ENCODE measurements at places on chromosomes 2 and 18.

DNA sequence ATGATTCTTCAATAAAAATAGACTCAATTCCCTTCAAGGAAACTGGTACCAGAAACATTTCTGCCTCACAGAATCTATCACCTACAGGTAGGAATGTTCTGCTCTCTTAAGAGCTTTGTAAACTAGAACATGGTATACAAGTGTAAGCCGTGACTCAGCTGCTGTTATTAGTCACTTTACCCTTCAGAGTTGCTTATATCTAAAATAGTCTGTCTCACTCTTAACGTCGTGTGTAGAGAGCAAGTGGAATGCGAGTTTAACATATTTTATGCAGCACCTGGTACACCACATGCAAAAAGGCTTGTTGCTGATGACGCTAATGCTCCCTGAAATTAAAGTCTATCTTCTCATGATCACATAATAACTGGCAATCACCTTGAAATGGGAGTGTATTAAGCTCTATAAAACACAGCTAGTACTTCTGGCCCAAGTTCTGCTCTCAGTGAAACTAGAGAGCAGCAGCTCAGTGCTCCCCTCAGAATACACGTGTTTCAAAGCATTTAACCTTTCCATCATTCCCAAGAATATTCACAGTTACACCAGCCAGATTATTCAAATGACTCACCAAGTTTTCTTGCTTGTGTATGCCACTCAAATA is 420.0 kb downstream of the ZEB2 start:
- peak; percentile 12 for DNase-seq

GRCh38 chr18:32289483-32290075 is 99.7 kb downstream of the MEP1B start:
- peak; percentile 56 for DNase-seq

- DNase-seq = no peak
Measured at GRCh38 chr2:31348618-31349017, 65.9 kb downstream of the XDH start.

- peak; percentile 63 for DNase-seq
Measured at GRCh38 chr18:3703732-3704176, 253.8 kb downstream of the TGIF1 start.

DNA sequence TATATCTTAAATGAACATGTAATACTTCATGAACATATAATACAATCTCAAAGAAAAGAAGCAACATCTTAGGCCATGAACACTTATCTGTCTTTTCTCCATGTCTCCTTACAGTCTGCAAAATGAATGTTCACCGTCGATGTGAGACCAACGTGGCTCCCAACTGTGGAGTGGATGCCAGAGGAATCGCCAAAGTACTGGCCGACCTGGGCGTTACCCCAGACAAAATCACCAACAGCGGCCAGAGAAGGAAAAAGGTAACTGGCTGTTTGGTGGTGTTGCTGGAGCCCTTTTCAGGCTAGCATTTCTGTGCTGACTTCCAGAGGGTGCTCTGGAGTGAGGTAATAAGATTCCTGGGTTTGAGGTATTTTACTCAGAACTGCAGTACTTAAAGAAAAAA is 295.9 kb upstream of the EPAS1 start:
- no peak for DNase-seq

DNA sequence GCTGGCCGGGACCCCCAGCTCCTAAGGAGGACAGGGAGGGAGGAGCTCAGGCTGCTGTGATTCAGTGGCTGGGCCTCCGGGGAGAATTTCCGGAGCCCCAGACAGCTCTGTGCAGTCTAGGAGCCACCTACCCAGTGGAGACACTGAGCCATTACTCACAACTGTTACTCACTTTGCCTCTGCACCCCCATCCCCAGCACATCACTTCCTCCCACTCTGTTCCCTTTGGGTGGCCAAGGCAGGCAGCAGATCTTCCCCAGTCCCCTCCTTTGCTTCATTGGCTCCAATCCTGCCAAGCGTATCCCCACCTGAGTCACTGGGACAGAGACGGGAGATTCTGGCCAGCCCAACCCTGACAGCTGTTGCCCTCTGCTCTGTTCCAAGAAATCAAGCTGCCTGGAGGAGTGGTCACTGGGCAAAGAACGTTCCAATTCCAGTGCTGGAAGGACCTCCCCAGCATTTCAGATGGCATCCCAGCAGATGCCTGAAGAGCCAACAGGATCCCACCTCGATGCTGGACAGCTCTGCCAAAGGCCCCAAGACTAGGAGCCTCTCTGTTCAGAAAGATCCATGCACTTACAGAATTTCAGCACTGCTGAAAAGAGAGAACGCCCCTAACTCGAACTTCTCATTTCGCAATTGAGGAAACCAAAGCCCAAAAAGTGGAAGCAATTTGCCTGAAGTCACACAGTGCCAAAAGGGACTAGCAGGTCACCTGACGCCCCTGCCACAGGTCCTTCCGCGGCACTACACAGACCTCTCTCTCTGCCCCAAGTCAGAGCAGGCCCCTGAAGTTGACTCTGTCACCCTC is 68.3 kb downstream of the TNS1 start:
- peak; percentile 34 for DNase-seq

GRCh38 chr2:16190446-16191270 is 250.3 kb downstream of the MYCN start:
- DNase-seq = no peak

DNA sequence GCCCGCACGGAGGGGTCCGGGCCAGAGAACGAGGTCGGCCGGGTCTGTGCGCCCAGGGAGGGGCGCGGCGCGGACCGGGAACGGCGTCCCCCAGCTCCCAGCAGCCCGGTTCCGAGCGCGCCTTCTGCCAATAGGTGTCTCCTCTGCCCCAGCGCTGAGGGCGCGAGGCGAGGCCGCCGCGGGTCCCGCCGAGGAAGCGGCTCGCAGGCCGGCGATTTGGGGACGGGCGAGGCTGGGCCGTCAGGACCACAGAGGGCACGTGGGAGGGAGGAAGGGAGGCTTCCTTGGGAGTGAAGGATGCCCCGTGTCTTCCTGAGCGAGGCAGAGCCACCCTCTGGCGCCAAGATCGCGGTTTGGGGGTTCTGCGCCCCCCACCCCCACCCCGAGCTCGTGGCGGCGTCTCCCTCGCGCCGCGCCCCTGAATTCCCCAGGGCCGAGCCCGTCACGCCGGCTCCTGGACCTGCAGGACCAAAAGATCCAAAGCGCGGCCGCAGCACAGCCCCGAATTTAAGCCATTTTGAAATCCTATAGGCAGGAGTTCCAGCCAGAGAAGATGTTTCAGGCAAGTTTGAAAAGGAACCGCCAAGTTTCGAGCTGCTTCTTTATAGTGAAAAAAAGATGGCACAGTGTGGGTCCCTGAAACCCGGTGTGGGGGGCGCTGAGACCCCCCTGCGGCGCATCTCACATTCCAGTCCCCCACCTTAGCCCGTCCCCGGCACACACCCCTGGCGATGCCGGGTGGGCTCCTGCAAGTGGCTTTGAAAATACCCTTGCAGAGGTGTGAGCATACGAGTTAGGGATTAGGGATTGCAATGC is 909 bp downstream of the NFATC1 start:
- peak; percentile 73 for DNase-seq

- DNase-seq = no peak
Measured at GRCh38 chr2:108637304-108637669, 82.0 kb upstream of the RANBP2 start.

GRCh38 chr2:107529146-107529545 is 297.5 kb upstream of the RGPD4 start:
- no peak for DNase-seq

- DNase-seq = no peak
Measured at GRCh38 chr2:215767625-215768024, 245.7 kb downstream of the MREG start.

DNA sequence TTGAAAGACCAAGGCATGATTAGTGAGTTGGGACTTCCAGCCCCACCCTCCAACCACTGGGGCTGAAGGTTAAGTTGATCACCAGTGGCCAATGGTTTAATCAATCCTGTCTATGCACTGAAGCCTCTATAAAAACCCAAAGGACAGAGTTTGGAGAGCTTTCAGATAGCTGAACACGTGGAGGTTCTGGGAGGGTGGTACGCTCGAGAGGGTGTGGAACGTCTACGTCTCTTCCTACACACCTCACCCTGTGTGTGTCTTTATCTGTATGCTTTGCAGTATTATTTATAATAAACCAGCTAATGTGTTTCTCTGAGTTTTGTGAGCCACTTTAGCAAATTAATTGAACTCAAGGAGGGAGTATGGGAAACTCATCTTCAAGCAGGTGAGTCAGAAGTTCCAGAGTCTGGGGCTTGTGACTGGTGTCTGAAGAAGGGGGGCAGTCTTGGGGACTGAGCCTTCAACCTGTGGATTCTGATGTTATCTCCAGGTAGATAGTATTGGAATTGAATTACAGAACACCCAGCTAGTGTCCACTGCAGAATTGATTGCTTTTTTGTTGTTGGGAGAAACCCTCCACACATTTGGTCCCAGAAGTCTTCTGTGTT is 20.3 kb downstream of the ACTR3 start:
- DNase-seq = peak; percentile 87

- DNase-seq = no peak
Measured at GRCh38 chr2:201255408-201256033, 4.8 kb upstream of the CASP8 start.

DNA sequence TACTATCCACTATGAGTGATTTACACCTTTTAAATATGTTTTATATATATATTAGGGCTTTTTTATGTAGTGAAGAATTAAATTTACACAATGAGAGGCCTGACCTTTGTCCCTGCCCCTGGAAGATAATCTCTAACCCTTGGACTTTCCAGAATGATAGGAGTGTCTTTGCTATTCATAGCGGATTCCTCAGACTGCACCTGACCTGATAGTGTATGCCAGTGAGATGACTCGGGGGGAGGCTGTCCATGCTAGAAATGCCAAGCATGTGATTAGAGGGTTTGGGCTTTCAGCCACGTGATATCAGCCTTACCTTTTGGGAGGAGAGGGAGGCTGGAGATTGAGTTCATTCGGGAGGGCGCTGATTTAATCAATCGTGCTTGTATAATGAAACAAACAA is 44.1 kb upstream of the LHCGR start:
- no peak for DNase-seq

DNA sequence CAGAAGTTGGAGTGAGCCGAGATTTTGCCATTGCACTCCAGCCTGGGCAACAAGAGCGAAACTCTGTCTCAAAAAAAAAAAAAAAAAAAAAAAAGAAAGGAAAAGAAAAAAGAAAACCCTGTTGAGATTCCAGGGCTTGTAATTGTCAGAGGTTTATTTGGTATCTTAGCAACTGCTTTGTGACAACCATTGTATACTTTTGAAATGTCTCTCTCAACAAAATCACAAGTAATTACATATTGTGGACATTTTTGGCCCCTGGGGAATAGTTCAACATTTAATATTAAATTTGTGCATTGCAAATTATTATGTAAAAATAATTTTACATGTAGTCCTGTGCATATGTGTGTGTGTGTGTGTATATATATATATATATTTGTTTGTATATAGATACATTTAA is 270.8 kb downstream of the GALNT13 start:
- no peak for DNase-seq

DNA sequence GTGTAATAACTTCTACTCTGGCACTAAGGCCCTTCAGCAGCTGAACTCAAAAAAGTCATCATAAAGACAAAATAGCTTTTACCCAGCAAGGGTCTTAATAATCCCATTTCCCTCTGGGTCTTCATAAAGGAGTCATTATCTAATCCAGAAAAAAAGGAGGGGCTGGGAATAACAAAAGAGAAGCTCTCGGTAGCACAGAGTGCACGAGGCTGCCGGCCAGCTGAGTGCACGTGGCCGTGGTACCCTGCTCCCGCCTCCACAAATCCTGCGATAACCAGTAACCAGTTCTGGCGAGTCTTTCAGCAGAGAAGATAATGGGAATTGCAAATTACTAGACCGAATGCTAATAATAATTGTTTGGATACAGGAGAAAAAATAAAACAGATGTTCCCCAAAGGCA is 7.5 kb downstream of the NRP2 start:
- DNase-seq = no peak

Data from activated CD4-positive, alpha-beta T cell treated with anti-CD3 and anti-CD28 coated beads for 36 hours (primary cell).